Small intestine (tissue), 16 donors: ENCODE measurements at places on chromosomes 4 and X.

- peak; percentile 68 for DNase-seq
Observed at GRCh38 chr4:148216866-148217814, 225.1 kb downstream of the NR3C2 start.

DNA sequence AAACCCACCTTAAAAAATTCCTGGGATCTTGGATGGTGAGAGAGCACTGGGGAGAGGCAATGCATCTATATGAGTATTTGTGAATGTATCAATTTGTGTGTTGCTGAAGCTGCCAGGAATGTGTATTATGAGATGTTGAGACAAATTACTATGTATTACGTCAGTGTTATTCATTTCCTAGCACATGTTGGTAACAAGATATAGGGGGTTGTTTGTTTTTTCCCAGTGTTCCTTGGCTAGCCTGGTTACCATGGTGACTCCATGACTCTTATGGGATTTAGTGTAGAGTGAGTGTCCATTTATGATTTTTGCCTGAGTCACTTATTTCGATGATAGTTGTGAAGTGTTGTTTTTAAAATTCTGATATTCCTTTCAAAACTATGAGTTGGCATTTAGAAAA is 65.6 kb downstream of the RAB40A start:
- DNase-seq, result no peak

DNA sequence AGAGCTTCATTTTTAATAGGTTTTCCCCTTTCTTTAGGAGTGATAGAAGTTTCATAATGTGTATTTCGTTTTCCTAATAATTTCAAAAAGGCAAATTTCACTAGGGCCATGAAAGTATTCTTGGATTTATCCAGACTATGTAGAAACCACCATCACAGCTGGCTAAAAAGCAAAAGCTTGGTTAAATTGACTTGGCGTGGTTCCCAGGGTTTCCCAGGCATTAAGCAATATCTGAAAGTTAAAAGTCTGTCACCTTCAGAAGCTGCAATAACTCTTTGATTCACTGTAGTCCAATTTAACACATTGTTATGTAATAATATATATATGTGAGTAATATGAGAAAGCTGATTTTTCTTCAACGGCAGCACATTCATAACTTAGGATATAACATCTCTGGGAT is 38.3 kb downstream of the NDNF start:
- DNase-seq, result peak; percentile 31

DNA sequence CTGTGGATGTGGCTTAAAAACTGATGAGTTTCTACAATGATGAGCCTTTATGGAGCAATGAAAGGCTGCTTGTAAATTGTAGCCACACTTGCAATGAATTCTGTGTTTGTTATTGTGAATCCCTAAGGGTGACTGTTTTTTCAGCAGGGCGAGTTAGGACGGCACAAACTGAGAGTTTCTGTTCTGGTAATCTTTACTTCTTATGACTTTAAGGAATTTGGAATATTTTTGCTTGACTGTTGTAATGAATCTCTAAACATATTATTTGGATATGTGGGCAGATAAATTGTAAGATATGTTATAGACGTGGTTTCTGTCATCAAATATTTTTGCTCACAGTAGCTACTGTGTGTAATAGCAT is 22.2 kb downstream of the RBPJ start:
- DNase-seq, result no peak

DNA sequence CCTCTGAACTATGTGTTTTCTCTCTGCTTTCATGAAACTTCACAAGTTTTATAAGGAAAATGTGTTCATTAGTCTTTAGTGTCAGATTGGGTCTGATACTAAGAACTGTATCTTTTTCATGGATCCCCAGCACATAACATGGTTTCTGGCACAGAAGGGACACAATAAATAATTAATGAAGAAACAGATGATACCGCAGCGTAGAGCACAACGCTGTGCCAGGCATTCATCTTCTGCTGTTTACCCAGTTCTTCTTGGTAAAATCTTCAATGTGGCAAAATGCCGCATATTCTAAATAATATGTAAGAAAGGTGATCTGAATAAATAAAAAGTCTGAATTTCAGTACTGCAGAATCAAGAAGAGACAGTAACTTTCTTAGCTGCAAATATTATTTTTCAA is 12.3 kb downstream of the SCARB2 start:
- no peak for DNase-seq

- DNase-seq, result no peak
Observed at GRCh38 chr4:162675661-162676060, 491.0 kb downstream of the NAF1 start.

DNA sequence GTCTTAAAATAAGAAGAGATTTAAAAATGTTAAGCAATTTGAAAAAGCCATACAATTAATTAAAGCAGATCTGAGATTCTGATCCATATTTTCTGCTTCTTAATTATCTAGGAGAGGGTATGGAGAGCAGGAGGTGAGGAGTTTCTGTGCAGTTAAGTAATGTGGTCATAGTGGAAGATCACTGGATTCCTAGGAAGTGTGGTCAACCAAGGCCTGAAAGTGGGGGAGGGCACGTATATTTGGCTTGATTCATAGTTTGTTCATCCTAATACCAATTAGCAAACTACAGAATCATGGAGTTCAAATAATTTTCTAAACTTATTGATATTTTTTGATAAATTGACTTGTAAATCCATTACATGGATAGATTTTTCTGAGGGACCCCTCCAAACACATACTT is 768.3 kb downstream of the RAPGEF2 start:
- DNase-seq, result no peak

DNA sequence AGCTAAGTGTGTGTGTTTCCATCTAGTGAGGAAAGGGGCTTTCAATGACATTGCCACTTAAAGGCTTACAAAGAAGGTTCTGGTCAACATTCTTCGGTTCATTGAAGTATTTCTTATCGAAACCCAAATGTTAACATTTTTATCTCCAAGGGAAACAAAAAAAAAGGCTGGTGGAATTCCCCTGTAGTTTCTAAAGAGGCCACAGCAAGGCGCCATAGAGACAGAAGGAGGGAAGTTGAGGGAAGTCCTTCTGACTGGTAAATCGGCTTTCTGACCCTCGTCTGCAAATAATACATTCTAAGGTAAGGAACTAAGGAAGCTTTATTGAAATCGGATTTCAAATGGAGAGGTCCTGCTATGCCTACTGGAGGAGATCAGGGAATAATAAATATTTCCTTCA is 1.7 kb upstream of the ZFP42 start:
- DNase-seq, result no peak

- no peak for DNase-seq
Observed at GRCh38 chrX:131827935-131828334, 195.2 kb upstream of the STK26 start.

DNA sequence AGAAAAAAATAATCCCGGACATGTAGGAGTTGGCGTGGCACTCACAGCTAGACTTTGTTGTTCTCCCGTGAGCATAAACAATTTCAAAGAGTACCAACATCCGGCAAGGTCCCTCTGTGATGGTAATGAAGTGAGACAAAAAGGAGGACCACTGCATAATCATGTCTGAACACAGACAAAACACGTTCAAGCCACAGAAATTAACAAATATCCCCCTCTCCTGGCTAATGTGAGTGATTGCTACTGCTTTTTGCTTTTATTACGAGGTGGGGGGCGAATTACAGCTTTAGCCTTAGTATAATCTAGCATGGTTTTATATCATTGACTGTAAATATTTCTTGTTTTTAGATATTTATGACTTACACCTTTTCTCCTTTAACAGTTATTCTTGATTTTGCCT is 118.5 kb downstream of the PLS3 start:
- no peak for DNase-seq

- no peak for DNase-seq
Observed at GRCh38 chr4:166341992-166342391, 469.0 kb downstream of the TLL1 start.

- no peak for DNase-seq
Observed at GRCh38 chr4:112926819-112927218, 122.6 kb upstream of the ANK2 start.

GRCh38 chr4:635851-636627 is 10.7 kb downstream of the PDE6B start:
- no peak for DNase-seq

DNA sequence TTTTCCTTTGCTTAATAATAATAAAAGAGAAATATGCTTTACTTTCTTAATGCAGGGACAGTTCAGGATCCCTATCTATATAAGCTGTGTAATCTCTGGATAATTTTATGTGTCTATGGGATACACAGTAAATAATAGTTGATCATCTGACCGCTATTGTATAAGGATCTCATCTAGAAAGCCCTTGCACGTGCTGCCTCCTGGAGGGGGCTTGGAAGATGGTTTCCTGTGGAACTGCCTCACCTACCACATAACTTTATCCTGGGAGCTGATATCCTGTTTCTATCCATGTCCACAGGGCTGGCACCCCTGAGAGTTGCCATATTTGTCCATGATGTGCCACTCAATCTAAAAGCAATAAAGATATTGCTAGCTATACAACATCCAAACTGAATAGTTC is 139.3 kb upstream of the FRMPD4 start:
- no peak for DNase-seq

- no peak for DNase-seq
Observed at GRCh38 chrX:120660637-120661036, 30.8 kb upstream of the C1GALT1C1 start.

DNA sequence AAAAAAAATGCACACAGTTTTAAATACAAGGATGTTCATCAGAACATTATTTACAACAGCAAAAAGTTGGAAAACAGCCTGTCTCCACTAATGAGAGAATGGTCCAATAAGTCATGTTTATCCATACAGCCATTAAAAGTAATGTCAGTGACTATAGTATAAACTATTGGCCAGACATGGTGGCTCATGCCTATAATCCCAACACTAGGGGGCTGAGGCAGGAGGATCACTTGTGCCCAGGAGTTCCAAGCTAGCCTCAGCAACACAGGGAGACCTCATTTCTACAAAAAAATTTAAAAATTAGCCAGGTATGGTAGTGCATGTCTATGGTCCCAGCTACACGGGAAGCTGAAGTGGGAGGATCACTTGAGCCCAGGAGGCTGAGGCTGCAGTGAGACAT is 48.1 kb upstream of the IL13RA1 start:
- DNase-seq, result no peak

DNA sequence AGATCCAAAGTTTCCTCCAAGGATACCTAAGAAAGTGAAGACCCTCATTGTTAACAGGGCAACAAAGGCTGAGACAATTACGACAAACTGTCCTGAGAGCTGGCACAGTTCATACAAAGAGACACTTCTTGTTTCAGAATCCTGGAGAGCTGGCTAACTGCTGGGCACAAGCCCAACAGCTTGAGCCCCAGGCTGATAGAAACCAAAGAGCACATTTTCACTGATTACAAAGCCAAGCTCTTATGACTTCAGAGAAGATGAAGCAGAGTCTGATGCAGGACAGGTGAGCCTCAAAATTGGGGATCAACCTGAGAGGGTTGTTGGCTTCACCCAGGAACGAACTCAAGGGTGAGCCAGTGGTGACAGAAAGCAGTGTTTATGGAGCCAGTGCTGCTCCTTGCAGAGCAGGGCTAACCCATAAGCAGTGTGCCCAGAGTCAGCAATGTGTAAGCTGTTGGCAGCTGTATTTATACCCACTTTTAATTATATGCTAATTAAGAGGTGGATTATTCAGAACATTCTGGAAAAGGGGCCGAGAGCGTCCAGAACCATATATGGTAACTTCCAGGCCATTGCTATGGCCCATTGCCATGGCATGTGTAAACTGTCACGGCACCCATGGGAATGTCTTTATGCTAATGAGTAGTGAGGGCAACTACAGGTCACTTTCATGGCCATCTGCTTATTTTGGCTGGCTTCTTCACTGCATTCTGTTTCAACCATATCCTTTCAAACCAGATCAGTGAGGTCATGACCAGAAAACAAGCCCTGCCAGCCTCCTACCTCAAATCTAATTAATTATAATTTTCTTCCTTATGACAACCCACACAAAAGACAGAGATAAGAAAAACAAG is 183.7 kb downstream of the EVC2 start:
- no peak for DNase-seq

DNA sequence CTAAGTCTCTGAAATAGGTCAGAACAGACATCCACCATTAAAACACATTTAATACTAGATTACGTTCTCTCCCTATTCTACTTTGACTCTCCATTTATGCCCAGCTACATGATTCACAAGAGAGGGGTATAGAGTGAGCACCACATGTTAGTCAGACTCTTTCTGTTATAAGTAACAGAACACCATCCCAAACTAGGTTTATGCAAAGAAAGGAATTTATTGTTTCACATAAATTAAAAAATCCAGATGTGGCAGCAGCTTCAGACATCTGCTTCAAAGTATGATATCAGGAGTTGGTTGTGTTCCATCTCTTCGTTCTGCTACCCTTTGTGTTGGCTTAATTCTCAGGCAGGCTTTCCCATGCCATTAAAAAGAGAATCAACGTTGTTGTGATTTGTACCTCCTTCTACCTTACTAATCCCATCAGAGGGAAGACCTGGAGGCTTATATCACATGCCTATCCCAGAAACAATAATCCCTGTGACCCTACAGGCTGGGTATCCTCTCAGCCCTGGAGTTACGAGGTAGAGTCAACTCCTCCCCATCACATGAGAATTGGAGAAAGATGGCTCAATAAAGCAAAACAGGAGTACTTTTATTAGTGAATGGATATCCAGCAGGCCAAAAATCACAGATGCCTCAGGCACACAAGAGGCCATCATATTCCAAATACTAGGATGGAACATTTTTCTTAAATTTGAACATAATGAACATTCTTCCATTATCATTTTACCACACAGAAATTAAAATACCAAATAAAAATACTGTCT is 163.2 kb downstream of the SLC7A11 start:
- no peak for DNase-seq

DNA sequence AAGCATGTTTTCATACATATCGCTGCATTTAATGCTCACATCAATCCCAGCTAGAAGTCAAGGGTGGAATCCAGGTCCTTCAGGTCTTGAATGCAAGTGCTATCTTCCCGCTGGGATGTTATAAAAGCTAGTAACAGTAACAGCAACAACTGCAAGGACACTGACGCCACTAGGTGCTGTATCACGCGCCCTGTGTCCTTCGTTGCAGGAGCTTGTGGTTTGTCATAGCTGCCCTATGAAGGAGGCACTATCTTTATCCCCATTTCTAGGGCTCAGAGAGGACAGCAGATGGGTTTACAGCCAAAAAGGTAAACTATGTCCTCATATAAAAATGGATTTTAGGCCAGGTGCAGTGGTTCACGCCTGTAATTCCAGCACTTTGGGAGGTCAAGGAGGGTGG is 202.9 kb downstream of the NSUN7 start:
- DNase-seq, result no peak

GRCh38 chrX:131393426-131393825 is 104.3 kb upstream of the IGSF1 start:
- no peak for DNase-seq

DNA sequence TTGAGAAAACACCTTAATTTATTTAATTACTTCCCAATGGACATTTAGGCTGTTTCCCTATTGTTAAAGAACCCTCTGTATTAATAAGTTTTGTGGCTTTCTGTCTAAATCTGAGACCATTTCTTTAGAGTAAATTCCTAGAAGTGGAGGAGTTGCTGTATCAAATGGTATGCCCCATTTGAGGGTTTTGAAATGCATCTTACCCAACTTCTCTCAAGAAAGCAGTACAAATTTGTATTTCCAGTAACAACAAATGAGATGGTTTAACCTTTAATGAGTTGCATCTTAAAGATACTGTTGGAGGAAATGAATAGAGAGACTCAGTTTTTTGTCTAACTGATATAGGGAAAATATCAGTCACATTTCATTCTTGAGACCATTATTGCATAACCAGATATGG is 70.5 kb upstream of the CBLL2 start:
- DNase-seq, result no peak

GRCh38 chrX:66638591-66639500 is at the start of gene EDA2R:
EDA2R (minus strand) TSS chrX:66639078; CDS start chrX:66616020, 23,058 bp downstream.
- no peak for DNase-seq

- no peak for DNase-seq
Observed at GRCh38 chr4:107497054-107497453, 223.0 kb downstream of the PAPSS1 start.
